ENCODE measurements at places on chromosomes 4 and X.

DNA sequence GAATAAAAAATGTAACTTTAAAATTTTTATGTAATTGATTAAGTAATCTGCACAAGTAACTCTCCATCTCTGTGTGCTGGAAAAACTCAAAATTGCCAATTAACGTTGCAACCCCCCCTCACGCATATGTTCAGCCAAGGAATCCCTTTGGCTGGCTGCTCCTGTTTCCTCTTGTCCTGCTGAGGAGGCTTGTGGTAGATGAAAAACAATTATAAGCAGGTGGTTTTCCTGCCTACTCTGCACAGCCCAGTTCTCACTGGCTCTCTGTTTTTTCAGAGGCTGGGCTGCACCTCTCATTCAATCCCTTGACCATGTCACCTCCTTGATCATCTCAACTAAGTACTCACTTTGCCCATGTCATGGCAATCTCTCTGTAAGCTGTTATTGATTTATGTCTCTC, 1068.4 kb downstream of the ARAP2 start:
- DNase-seq = no peak

GRCh38 chr4:158823461-158823873, 54.6 kb downstream of the FNIP2 start:
- DNase-seq = no peak

GRCh38 chrX:7071390-7071789, 76.1 kb upstream of the STS start:
- no peak for DNase-seq

DNA sequence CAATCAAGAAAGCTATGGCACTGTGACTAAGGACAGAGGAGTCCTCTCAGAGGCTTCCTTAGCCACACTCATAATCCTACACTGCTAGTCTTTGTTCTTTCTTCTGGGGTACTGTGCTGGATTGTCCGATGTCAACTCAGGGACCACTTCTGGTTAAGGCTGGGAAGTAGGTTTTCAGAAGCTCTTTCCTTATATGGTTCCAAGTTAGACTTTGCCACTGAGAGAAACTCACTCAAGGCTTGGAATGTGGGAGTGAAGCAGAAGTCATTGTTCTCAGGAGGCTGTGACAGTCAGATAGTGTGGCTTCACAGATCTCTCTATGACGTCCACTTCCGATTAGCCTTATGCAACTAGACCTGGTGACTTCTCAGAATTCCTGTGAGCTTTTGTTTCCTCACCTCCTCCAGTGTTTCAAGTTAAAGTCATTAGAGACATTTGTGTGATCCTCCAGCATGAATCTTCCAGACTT, 317.3 kb upstream of the F9 start:
- DNase-seq = no peak

GRCh38 chr4:77152421-77152820, 4.6 kb upstream of the CCNG2 start:
- DNase-seq = no peak

DNA sequence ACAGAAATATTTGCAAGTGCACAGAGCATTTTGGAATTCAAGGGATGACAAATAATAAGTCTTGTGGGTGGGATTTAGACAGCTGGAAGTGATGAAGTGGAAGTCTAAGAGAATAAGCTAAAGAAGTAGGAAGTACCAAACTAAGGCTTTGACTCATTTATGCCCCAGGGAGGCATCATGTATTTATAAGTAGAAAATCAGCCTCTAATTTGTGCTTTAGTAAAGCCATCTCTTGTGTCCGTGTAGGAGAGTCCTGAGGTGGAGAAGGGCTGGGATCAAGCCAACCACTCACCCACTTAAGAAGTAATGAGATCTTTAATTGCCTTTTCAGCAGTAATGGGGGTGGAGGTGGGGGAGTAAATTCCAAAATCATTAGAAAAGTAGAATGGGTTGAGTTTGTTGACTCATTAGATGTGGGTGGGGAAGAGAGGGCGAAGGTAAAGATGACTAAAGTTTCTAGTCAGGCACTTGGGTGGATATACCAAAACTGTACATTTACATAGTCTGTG, 356.7 kb downstream of the STIM2 start:
- no peak for DNase-seq

GRCh38 chr4:41750121-41750625, 1.6 kb upstream of the PHOX2B start:
- no peak for DNase-seq

- DNase-seq = no peak
Observed at GRCh38 chr4:70183168-70183939, 12.2 kb upstream of the ODAM start.

- no peak for DNase-seq
Observed at GRCh38 chr4:187996502-187997177, 1.1 kb downstream of the ZFP42 start.

- DNase-seq = no peak
Observed at GRCh38 chr4:108204518-108204917, 35.8 kb upstream of the LEF1 start.

DNA sequence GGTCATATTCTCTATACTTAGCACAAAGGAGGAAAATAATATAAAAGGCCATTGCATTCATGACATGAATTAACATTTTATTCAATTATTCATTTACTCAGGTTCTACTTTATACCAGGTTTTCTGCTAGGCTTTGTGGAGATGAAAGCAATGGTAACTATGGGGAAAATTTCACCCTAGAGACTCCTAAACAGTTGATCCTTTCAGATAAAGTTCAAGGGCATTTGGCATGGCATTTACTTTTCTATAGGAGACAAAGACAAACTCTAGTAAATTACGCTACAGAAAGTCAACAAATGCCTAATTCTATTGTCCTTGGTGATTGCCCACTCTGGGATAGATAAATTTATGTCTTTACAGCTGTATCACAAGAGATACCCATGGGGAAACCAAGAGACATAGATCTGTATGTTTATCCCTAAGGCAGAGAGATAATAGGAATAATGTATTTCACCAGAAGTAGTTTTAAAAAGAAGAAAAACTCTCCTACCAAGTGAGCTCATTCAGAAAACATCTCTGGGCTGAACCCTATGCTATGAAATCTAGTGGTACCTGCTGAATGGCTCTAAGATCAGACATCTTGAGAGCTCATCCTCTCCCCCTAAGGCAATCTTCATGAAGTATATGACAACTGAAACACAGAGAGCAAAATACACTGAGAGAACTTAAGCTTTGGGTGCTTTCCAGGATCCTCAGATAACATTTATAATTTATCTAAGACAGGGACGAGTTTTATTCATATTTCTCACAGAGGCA, 316.7 kb downstream of the ANTXR2 start:
- no peak for DNase-seq

DNA sequence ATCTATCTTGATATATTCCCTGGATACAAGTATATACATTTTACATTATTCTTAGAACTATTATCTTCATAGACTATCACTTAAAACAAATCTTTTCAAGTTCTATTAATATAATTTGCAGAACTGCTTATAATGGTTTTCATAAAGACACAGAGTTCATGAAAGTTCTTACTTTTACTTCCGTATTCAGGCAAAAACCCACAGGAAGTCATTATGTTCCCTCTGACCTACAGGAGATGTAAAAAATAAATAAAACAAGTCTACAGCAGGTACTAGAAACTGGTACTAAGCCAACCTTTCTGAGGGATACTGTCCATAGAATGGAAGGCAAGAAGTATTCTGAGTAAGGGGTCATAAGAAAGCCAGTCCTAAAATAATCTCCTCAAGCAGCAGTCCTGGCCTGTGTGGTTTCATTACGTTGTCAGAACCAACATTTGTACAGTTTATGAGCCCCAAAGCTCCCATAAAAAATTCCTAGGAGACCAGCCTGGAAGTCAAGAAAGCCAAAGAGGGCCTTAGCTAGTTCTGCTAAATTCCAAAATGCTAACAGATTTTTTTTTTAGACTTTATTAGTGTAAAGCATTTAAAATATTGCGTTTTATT, 68.6 kb downstream of the CAMK2D start:
- DNase-seq = no peak

DNA sequence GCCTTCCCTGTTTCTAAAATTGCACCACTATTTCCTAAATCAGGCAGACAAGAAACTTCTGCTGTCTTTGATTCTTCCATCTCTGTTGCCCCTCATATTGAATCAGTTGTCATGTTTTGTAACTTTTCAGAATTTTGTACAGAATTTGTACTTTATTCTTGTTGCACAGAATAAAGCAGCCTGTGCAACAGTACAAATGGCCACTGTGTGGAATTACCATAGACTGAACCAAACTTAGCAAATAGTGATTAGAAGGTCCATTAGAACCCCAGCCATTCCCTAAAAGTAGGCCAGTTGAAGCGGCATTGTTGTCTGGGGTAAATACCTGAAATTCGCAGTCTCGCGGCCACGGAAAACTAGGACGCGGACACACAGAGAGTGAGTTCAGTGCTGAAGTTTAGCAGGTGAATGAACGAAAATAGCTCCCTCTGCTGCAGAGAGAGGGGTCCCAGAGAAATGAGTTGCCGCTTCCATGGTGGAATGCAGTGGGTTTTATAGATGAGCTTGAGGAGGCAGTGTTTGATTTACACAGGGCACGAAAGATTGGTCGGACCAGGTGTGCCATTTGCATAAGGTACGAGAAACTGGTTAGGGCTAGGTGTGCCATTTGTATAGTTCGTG, 71.8 kb downstream of the C4orf33 start:
- DNase-seq = no peak

All from activated effector memory CD4-positive, alpha-beta T cell treated with Interleukin-2 at 50 U/mL for 16 hours (primary cell).